ENCODE measurements at places on chromosomes 11 and 22.

- peak; percentile 84 for DNase-seq
These were observed 6.1 kb downstream of the BRSK2 start for GRCh38 chr11:1395773-1396374.

GRCh38 chr22:35516723-35517122, 23.9 kb upstream of the RASD2 start:
- DNase-seq: peak; percentile 17

DNA sequence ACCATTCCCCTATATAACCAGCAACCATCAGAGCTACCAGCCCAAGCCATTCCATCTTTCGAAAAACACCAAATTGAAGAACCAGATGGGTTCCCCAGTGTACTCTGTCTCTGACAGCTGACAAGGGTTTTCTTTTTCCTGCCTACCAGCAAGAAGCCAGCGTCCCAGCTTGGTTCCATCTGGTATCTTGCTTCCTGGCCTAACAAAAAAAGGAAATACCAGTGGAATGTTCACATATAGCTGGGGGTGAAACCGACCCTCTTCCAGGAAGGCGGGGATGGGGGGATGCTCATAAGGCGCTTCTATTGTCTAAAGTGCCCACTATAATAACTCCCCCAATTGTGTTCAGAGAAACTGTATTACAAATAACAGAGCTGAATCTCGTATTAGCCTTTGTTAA, 172.3 kb downstream of the LDLRAD3 start:
- DNase-seq: no peak

DNA sequence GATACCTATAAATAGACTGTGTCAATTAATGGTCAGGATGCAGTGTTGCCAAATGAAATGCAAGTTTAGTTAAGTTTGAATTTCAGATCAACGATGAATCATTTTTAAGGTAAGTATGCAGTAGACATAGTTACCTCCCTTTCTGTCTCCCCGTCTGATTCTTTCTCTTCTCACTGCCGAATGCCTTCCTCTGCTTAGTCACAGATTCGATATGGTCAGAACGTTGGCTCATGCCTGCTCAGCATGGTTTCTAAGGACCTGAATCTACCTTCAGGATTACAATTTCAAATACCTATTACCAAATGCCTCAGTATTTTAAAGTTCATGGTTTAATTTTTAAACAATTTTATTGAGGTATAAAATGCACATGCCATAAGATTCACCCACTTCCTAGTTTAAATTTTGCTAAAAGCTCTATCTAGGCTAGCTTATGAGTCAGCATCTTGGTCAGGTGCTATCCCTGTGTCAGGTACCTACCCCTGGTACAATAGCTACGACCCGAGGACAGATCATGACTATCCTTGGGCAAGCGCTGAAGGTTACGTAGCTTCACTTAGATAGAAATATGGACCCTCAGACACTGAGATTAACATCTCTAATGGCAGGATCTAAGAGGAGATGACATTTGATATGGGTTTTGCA, 78.2 kb upstream of the SPON1 start:
- no peak for DNase-seq

DNA sequence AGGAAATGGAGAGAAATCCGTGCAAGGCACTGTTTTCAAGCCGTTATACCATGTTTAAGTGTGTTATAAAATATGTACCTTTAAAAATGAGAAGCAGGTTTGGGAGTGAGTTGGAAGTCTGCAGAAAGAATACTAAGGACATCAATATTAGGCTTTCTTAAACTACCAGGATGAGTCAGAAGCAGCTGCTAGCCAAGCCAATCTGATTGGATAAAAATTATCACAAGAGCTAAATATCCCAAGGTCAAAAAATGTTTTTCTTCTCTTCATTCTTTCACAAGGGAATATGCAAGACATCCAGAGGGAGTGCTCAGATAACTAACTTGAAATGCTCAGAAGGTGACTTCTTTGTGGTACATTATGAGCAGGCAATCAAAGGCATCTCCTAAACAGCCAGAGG, 19.3 kb upstream of the CKAP5 start:
- no peak for DNase-seq

DNA sequence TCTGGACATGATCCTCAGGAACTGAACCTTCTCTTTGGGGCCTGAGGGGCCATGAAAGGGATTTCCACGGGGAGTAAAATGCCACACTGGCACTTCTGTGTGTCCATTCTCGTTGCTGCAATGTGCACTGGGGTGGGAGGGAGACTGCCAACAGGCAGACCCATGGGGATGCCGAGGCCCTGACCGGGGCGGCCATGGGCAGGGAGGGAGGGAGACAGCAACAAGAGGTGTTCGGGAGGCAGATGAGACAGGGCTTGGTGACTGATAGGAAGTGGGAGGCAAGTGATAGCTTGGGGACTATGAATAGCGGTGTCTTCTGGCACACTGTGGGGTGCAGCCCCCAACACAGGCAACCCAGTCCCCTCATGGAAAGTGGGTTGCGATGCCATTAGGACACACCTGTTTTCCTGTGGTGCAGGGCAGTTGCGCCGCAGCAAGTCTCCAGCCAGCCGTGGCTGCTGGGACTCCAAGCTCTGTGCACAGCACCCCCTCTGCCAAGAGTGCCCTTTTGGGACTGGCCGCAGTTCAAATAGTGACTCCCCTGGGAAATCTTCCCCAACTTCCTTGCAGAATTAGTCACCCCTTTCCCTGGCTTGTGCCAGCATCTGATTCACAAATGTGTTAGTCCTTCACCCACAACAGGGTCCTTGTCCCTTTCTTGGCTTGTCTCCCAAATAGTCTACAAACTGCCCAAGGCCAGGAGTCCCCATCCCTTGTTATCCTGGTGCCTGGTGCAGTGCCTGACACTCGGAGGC, 88.8 kb downstream of the CHST1 start:
- no peak for DNase-seq

DNA sequence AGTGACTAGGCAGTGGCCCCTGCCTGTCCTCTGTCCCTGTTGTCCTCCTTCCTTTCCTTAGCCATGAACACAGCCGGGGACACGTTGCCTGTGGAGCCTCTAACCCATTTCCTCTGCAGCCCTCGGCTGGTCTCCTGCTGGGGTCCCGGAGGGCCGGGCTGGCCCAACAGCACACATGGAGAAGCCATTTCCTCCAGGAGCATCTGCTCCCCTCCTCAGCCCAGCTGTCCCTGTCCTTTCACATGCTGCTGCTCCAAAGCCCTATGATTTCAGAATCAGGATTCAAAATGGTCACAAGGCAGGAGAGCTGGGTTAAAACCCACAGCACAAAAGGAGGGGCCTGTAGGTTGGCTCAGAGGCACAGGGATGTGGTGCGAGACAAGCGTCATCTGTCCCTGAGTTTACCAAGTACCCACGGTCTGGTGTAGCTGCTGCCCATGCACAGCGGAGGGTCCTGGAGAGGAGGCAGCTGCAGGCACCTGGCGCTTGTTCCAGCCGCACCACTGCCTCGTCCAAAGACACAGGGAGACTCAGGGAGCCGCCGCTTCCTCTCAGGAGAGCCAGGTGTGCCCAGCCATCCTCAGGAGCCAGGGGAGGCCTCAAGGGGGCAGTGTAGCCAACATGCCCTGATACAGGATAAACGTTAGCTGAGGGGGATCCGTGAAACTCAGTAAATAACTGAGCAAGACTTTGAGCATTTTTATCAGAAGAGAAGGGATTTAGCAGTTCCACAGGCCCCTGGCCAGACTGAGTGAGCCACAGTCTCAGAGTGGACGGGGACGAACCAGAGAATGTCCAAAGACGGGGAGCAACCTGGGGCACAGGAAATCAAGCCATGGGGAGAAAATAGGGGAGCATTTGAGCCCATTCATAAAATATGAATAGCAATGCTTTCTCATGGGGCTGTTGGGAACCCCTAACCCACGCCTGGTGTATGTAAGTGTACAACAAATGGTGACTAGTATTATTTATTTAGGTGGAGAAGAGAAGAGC, 3.9 kb upstream of the VSIG10L2 start:
- DNase-seq: no peak

DNA sequence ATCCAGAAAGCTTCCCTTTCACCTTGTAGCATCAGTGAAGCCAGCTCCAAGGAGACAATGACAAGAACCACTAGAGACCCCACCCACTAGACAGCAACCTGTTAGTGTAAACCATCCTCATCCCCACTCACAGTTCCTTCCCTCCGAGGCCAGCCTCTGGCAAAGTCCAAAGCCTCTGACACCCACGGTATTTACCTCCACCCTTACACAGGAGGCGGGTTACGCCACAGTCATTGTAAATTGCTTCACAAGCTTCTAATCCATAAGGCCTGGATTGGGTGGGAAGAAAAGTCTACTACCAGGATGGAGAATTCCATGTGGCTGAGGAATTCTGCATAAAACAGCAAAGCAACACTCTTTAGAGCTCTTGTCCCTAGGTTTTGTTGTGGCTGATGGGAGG, 287.4 kb downstream of the BUD13 start:
- DNase-seq: no peak

DNA sequence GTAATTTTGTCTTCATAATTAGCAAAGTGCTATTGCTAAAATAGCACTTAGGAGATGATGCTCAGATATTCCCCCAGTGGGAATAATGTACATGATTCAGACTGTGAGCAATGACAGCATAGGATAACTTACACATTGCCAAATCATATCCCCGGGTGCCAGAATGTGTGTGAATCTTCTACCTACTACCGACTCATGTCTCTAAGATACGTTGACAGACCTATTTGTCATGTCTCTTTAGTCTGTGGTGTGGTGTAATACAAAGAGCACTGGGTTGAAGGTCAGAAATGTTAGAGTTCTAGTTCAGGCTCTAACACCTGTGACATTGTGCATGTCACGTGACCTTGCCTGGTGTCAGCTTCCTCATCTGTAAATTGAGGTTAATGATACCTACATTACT, 31.0 kb upstream of the PICALM start:
- DNase-seq: no peak

GRCh38 chr11:18736590-18737148, 10.7 kb upstream of the IGSF22 start:
- no peak for DNase-seq

- no peak for DNase-seq
These were observed 19.5 kb downstream of the CBX7 start for GRCh38 chr22:39132871-39133524.

GRCh38 chr11:116468699-116469098, 304.1 kb downstream of the BUD13 start:
- DNase-seq: no peak

DNA sequence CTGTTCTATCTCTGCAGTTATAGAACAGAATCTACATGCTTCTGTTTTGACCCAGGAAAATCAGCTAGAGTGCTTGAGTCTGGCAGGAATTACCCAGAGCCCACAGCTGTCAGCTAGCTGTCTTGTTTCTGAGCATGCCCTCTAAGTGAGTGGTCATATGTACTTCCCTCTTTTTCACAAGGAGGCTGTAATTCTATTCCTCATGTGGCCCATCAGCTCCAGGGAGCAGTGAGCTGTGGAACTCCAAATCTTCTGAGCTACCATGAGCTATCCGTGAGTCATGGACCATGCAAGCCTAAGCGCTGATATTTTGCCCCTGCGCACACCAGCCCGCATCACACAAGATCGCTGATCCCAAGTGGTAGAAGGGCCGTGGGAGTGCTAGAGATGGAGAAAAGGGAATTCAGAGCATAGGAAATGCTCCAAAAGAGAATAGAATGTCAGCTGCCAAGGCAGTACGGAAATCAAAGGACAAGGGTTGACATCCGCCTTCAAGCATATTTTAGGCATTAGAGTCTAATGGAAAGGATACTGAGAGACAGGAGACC, 5.4 kb downstream of the FJX1 start:
- DNase-seq: no peak

DNA sequence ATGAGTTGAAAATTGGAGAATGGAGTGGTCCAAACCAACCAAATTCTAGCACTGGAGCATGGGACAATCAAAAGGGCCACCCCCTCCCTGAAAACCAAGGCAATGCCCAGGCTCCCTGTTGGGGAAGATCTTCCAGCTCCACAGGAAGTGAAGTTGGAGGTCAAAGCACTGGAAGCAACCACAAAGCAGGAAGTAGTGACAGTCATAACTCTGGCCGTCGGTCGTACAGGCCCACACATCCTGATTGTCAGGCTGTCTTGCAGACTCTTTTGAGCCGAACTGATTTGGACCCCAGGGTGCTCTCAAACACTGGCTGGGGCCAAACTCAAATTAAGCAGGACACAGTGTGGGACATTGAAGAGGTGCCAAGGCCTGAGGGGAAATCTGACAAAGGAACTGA, 80.5 kb upstream of the ADSL start:
- no peak for DNase-seq

DNA sequence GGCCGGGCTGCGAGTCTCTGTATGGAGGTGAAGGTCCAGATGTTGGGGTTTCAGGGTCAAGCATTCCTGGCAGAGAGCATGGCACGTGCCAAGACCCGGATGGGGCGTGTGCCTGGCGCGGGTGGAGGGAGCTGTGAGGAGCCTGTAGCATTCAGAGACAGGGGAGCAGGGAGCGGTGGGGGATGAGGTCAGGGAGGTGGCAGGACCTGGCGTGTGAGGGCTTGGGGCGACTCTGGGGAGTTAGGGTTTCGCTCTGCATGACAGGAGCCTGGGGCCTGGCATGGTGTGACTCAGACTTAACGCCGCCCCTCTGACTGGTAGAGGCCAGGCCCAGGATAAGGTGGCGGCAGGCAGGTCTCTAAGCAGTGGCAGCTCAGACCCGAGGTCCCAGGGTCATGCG, 103.0 kb downstream of the KCNQ1 start:
- peak; percentile 71 for DNase-seq

DNA sequence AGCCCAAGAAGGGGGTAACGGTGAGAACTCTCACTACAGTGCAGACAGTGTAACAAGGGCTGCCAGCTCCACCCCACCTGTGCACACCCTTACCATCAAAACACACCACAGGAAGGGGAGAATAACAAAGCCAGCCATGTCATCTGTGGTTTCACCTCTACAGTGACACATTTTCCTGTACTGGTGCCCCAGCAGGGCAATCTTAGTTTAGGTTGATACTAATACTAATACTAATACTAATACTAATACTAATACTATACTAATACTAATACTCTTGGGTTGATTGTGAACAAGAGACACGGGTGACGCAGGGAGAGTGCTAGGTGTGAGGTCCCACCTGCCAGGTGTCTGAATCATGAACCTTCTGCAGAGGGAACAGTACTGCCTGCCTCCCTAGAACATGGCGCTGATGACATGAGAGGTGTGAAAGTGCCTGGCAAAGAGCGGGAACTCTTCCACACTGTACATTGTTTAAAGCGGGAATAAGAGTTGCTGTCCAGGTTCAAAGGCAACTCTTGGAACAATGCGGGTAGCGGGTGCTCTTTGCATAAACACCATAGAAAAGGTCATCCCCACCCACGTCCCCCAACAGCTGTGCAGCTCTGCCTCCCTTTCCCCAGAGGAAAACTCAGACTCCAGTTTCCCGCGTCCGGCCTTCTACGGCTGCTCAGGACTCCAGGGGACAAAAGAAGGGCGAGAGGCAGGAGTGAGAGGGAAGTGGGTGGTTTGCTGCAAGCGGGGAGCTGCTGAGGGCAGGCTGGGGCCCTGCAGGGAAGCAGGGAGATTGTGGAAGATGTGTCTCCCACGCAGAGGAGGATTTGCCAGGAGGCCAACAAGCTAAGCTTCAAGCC, 25.0 kb upstream of the TMPRSS4 start:
- DNase-seq: no peak

GRCh38 chr11:1271927-1272326, 37.5 kb downstream of the TOLLIP start:
- no peak for DNase-seq

GRCh38 chr11:76510060-76511047, 65.5 kb downstream of the EMSY start:
- DNase-seq: no peak

- no peak for DNase-seq
These were observed 29.3 kb upstream of the NECTIN1 start for GRCh38 chr11:119758291-119758690.
